ENCODE measurements at places on chromosomes 4 and X.

DNA sequence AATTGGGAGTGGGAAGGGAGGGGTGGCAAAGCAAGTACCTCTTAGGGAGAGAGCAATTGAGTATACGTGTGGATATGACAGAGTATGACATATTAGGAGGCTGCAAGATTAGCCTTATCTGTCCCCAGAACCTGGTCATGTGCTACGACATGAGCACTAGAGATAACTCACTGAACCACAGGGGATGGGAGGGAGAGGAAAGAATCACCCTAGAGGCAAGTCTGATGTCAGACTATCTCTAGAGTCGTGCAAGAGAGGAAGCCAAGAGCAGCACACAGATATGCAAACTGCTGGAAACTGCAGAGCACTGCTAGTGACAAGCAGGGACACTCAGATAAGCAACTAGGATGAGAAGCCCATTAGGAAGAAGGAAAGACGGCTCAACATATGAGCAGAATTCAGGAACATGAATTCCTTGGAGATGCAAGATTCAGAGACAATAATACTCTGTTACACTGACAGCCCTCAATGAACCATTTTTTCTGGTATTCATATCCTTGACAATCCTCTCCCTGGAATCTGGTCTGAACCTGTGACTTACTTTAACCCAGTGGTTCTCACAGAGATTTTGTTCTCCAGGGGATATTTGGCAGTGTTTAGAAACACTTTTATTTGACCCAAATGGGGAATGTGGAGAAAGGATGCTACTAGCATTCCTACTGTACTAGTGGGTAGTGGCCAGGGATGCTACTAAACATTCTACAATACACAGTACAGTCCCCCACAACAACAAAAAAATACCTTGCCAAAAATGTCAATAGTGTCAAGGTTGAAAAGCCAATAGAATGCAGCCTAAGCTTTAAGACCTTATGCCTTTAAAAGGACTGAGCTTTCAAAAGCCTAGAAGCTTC is 84.0 kb upstream of the BMP2K start:
- DNase-seq = no peak

DNA sequence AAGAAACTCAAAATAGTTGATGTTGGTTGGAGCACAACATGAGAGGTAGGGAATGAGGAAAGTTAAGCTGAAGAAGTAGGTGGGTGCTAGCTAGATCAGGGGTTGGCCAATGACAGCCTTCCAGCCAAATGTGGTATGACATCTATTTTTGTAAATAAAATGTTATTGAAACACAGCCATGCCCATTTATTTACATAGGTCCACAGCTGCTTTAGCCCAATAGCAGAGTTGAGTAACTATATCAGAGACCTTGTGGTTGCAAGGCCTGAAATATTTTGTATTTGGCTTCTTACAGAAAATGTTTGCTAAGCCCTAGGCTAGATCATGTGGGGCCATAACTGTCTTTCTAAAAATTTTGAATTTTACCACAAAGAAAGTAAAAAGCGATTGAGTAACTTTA is 234.9 kb upstream of the CTSO start:
- DNase-seq = no peak

GRCh38 chr4:6120361-6120760 is 80.0 kb downstream of the JAKMIP1 start:
- no peak for DNase-seq

DNA sequence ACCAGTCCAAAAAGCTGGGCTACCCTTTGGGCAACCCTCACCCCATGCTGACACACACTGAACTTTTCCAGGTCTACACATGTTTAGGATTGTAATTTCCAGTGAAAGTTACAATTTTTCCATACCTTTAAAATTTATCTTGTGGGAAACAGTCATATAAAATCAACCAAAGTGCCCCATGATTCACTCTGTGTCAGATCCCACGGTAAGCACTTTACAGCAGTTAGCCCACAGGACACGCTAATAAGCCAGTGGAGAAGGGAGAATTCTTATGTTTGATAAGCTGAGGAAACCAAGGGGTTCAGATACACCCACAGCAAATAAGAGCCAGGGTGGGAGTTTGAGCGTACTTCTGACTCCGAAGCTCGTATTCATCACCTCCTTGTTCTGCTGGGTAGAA is 72.4 kb upstream of the TBL1X start:
- DNase-seq = no peak

DNA sequence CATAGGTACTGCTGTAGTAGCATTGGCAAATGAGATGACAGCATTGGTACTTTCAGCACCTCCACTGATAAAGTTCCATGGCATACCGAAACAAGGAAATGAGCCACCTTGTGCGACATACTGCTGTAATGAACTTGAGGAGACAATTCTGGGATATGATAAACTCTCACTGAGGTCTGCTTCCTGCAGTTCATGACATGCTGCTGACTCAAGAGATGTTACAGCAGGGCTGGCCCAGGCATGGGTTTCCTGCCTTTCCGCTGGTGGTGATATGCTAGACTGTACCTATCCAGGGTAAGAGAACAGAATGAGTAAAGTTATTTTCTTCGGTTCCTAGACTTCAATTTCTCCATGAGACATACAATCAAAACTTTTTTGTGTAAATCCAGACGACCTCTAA is 17.1 kb downstream of the BEND2 start:
- DNase-seq = no peak

DNA sequence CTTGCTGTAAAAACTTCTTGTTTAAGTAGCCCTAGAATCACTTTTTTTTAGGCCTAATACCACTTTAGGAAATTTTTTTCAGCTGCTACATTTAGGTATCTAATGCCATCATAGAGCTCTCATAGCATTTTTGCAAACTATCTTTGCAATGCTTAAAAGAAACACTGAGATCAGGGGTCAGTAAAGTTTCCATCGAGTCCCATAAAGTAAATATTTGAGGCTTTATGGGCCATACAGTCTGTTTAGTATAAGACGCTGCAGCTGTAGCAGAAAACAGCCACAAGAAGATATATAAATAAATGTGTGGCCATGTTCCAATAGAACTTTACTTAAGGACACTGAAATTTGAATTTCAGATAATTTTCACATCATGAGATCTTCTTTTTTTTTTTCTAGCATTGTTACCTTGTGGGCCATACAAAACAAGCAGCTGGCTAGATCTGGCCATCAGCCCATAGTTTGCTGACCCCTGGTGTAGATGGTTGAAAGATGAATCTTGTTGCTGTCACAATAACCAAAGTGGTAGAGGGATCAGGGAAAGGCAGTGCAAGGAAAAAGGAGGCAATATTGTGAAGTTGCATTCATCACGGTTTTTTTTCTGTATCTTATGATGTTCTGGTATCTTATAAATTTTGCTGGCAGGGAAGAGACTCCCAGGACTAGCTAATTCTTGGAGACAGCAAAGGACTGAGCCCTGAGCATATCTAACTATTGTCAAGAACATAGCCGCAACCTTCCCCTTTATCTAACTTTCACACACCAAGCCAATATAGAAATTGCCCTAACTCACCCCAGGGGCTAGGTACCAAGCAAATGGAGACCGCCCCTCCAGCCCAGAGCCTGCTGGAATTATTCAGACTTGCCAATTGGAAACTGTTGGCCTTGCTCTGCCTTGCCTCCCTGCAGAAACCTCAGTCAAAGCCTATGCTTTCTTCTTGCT is 46.6 kb downstream of the RASGEF1B start:
- DNase-seq = no peak

- no peak for DNase-seq
These were observed 478.0 kb downstream of the KCNIP4 start for GRCh38 chr4:21470535-21470934.

DNA sequence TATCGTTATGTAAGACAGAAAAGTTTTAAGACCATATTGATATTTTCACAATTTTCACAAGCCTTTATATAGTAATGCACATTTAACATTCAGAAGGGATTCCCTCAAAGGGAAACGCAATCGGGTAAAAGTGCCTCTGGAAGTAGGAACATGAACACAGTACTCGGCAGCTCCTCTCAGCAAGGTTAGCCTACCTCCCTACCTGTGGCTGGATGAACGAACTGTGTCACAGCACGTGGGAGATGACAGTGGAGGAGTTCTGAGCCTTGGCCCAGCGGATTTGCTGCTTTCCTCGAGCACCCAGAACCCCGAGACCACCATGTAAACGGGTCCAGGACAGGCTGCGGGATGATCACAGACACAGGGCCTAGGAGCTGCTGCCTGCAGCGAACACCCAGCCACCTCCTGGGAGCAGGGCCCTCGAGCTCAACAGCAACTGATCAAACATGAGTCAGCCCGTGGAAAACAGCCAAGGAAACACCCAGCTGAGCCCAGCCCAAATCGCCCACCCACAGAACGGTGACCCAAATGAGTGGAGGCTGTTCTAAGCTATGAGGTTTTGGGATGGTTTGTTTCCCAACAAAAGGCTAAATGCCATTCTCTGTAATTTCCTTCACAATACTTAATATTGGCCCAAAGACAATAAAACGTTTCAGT is 30.4 kb downstream of the FAT1 start:
- DNase-seq = no peak

DNA sequence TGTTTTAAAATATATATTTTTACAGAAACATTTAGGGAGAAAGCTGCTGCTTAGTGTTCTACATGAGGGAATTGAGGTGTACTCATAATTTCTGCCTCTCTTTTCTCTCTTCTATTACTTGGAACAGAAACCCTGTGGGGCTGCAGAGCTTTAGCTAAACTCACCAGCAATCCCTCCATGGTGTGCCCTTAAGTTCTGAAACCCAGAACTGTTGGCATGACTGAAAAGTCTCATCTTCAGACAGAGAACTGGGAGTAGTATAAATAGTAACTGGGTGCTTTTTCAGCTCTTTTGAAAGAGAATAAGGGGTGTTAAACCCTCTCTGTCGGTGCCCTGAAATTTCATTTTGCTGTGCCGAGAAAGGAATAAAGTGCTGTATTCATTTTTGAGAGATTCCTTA is 294.9 kb upstream of the BOD1L1 start:
- no peak for DNase-seq

- no peak for DNase-seq
These were observed 1.6 kb downstream of the GRIA3 start for GRCh38 chrX:123185721-123186120.

- no peak for DNase-seq
These were observed 34.7 kb upstream of the PLAC1 start for GRCh38 chrX:134692990-134693389.
